Fibroblast of skin of right quadriceps (primary cell): ENCODE measurements at places on chromosomes 5 and 9.

- no peak for DNase-seq
Observed at GRCh38 chr5:156871212-156871611, 21.1 kb downstream of the PPP1R2B start.

- DNase-seq, result no peak
Observed at GRCh38 chr5:132003982-132004381, 7.5 kb downstream of the ACSL6 start.

DNA sequence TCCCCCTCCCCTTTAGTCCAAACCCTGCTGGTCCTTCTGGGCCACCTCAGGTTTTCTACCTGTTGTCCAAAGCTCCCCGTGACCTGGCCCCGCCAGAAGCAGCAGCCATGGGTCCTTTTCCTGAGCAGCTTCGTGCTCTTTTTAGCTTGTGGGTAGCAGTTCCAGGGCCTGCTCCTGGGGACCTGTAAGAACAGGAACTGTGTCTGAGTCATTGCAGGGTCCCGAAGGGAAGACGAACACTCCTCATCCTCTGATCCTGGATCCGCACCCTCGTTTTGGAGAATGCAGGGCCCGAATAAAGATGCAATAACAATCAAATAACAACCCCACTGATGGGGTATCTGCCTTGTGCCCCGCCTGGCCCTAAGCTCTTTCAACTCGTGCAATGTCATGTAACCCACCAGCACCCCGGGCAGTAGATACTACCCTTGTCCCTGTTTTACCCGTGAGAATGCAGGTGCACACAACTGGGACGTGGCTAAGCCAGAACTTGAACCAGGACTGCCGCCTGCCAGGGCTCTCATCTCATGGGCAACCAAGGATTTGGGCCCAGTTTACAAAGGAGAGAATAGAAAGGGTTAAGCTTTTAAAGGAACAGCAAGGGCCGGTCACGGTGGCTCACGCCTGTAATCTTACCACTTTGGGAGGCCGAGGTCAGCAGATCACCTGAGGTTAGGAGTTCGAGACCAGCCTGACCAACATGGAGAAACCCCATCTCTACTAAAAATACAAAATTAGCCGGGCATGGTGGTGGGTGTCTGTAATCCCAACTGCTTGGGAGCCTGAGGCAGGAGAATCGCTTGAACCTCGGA is 33.2 kb downstream of the NEK6 start:
- DNase-seq, result no peak

DNA sequence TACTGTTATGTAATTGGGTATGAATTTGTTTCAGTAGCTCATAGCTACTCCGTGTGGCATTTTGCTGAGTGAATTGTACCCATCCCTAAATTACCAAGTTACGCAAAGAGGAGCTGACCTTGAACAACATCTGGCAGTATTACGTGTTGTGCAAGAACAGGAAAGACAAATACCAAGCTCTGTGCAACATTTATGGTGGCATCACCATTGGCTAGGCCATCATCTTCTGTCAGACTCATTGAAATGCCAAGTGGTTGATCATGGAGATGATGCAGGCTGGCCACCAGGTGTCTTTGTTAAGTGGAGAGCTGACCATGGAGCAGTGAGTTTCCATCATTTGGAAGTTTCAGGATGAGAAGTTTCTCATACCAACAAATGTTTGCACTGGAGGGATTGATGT is 15.0 kb downstream of the ZSWIM6 start:
- no peak for DNase-seq

DNA sequence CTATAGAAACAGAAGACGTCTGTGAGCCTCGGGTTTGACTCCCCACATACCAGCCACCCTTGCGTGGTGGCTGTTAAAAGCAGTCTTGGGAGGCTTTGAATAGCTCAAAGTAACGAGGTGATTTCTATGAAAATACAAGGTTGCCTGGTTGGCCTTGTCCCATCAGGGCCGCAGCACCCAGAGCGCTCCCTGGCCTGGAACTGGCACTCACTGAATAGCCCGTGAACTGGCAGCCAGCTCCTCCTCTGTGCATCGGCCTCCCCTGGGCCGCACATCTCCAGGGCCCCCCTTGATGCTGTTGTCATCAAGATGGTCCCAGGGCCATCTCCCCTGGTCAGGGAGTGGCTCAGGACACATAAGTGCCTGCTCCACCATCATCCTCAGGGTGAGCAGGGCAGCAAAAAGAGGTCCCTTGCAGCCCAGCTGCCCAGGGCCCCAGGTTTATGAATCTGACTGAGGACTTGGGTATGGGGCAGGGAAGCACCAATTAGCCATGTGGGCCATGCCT is 144.6 kb upstream of the PPP1R26 start:
- DNase-seq, result no peak

DNA sequence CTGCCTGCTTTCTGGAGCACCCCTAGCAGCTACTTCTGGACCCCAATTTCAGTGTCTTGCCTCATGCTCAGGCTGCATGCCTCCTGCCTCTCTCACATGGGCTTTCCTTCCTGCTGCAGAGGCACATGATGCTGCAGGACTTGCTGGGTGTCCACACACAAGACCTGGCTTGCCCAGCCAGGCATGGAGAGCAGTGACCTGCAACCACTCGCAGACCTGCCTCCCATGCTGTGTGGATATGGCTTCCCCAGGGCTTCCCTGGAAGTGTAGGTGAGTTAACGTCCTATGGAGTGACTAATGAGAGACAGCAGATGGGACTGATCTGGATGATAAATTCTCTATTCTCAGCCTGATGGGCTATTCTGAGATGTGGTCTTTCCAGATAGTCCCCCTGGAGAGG is 53.2 kb upstream of the SMIM32 start:
- DNase-seq, result no peak

DNA sequence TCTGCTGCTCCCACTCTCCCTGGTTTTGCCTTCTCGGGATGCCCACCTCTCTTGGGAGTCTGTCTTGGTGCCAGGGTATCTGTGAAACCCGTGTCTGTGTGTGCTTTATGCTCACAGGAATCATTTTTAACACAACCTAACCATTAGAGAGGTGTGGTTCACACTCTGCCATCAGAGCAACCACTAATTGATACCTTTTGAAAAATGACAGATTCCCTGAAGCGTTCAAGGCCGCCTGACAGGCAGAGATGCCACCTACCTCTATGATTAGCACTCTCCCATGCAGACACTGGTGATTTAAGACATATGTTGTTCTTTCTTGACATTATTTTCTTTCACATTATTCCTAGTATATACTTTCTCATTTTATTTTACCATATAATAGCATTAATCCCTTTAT is 207.3 kb upstream of the SGCD start:
- DNase-seq, result no peak

GRCh38 chr5:164504141-164504772 is 998.8 kb downstream of the MAT2B start:
- DNase-seq, result peak; percentile 59

GRCh38 chr9:33903157-33903780 is 86.3 kb downstream of the UBE2R2 start:
- DNase-seq, result no peak

DNA sequence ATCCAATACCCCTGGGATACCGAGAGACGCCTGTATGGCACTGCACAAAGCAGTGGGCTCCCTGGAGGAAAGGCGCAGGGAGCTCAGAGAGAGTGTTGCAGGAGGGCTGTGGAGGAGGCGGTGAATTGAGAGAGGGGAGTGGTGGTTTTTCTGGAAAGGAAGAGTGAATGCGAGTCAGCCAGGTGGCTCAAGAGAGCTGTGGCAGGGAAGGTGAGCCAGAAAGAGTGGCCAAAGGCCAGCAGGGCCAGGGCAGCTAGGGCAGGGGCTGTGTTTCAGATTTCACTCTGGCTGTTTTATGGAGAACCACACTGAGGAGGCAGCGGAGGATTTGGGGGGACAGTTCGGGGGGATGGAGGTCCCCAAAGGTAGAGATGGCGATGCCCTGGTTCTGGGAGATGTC is 13.0 kb upstream of the DAB2IP start:
- DNase-seq, result no peak

DNA sequence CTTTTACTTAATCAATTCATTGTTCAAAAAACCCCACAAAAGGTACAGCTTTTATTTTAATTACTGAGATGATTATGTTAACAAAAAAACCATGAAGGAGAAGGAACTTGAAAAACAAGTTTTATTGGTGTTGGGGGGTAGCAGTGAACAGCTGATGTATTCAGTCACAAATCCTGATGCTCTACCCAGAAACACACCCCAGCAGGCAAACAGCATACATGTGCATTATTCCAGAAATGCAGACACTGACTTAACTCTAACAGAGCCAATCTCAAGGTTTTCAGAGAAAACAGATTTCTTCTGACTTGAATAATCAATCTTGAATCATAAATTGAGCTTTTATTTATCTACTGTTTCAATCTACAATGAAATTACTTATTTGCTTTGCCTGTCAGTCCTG is 175.2 kb downstream of the ZSWIM6 start:
- no peak for DNase-seq

- no peak for DNase-seq
Observed at GRCh38 chr5:168836603-168837231, 257.5 kb upstream of the PANK3 start.

DNA sequence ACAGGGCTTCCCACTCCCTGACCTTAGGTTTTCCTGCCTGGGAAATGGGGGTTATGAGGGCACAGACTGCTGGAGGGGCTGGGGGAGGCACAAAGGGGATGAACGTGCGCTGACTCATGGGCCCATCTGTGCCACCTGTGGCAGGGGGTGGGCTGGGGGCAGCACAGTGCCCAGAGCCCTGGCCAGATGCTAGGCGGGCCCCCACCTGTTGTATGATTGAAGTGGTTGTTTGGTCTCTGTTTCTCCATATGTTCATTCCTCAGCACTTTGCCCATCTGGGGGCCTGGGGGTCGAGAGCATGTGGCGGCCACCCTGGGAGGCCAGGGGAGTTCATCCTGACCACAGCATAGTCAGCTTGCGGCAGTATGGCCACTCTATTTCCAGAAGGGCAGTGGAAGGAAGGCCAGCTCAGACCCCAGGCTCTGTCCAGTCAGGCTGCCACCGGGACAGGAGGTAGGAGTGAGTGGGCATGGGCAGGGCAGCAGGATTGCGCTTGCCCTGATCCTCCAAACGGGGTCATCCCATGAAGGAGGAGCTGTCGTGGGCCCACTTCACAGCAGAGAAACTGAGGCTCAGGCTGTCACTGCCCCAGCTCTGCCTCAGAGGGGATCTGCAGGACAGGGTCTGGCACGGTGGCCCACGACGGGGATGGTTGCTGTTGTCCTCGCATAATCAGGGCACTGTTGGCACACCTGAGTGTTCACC is 841 bp upstream of the NINJ1 start:
- no peak for DNase-seq

DNA sequence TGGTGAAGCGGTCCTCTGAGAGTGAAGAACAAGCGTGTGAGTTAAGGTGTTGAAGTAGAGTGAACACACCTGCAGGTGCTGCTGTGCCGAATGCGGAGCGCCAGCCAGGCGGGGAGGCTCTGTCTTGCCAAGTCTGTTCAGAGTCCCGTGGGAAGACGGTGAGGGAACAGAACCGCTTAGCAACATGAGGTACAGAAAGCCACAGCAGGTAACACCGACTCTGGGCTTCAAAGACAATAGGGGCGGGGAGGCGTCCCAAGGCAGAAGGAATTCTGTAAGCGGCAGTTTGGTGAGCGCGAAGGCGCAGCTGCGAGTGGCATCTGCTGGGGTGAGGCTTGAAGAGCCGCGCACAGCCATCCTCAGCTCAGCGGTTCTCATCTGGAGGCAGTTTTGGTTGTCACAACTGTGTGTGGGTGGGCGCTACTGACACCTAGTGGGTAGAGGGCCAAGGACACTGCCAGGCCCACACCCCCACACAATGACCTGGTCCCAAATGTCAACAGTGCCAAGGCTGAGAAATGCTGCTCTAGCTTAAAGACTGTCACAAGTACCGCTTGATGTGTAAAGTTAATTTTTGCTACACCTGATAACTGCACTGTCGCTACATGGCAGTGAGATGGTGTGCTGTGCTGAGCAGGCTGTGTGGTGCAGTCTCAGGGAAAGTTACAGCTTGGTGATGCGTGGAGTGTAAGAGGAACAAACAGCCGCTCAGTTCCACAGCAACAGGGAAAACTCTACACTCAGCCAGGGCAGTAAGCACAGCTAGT is 67.4 kb upstream of the TBC1D9B start:
- DNase-seq, result peak; percentile 31
